CD4-positive, alpha-beta T cell treated with Interleukin-6 for 4 hours (primary cell): ENCODE measurements at places on chromosomes 2 and 18.

- DNase-seq = no peak
Measured at GRCh38 chr2:161078211-161078539, 82.1 kb upstream of the TANK start.

DNA sequence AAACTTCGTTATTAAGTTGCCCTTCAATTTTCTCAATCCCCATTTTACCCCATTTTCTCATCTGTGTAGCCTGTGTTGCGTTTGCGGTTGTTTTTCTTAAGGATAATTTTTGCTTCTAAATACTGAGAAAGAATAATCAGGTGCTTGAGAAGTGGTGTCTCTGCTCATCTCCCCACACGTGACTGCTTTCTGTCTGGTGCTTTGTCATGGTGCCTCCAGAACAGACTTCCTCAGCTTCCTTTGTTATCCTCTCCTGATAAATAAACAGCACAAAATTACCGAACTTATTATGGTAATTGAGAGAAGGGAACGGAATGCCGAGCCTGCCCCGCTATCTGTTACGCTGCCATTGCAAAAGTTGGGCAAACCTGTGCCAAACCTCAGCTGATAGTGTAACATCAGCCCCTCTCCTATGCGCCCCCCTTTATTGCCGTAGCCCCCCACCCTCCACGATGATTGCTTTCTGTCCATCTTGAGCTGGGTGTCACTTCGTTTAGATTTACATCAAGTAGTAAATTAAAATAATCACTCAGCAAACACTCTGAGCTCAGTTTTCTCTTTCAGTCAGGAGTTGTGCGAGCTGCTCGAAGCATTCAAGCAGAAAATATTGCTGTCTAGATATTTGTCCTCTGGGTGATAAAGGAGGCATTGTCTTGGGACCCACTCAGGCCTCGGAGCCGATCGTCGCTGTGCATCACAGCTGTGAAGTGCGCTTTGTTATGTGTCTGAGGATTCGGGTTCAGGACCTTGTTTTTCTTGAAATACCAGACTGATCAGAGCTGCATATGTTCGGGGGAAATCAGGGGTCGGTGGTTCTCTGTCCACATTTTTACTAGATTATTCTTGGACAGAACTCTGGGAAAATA is 1008.5 kb upstream of the FANCL start:
- DNase-seq = no peak

DNA sequence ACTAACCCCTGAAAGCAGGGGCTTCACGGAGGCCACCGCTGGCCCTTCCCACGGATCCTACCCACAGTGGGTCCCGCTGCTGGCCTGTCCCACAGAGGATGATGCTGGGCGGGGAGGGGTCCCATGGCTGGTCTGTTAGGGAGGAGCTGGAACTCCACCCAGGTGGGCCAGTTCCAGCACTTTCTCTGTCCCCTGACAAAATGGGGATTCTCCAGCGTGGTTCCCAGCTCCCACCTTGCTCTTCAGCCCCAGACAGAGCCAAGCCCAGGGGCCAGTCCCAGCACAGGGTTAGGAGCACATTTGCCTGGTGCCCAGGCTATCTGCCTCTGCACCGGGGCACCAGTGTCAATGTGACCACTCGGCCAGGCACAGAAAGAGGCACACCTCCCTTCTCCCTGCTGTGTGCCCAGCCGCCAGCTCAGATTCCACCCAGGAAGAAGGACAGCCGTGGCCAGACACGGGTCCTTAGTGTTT is 50.0 kb downstream of the ANKMY1 start:
- DNase-seq = no peak

- DNase-seq = no peak
Measured at GRCh38 chr18:46320297-46320696, 216.1 kb downstream of the HAUS1 start.

GRCh38 chr2:132860220-132860619 is 190.2 kb upstream of the LYPD1 start:
- DNase-seq = no peak

DNA sequence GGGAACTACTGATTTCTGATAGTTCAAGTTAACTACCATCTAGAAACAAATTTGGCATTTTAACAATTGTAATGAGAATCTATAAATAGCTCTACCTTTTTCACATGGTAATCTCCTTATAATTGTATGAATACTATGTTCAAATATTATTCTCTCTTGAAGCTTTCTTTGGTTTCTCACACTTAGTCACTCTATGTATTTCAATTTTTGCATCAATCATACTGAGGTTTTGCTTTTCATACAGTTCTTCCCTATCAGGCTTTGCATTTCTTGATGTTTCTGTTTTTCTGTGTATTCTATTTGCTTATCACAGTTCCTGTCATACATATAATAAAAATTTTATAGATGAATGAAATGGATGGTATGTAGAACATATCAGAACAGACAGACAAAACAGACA is 16.0 kb downstream of the VPS54 start:
- DNase-seq = no peak

DNA sequence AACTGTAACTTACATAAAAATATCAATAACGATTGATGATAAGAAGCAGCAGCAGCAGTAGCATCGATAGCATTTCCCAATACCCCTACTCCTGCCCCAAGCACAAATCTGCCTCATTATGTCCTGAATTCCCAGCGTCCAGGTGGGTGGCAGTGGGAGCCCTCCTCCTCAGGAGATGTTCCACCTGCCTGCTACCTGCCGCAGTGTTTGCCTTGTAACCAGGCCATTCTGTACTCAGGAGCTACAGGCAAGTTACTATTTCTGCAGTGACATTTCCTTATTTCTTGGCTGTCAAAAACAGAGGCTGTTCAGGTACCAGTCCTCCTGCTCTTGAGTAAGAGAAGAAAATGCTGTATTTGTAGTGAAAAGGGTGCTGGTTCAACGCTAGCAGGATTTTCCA is 236.4 kb downstream of the CNTNAP5 start:
- DNase-seq = no peak

DNA sequence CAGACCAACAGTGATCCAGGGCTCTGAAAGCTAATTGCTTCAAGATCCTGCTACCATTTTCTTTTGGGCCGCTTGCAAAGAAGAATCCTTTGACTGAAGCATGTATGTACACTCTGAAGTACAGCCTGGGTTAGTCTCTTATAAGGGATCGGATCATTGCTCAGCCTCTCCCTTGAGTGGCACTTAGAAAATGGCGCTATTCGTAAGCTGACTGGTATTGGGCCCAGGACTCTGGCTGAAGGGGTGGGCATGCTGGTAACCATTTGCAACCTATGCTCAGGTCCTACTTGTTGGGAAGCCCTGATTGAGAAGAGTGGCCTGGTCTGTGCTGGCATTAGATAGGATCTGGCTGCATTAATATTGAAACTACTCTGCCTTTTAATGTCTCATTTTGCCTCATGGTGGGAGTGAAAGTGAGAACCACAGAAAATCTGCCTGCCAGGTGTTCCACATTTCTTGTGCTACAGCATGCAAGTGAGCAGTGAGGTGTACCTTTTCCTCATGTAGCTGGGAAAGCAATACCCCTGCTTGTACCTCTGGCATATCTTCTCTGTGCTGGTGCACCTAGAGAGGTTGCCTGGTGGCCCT is 661 bp upstream of the MGAT5 start:
- DNase-seq = no peak

DNA sequence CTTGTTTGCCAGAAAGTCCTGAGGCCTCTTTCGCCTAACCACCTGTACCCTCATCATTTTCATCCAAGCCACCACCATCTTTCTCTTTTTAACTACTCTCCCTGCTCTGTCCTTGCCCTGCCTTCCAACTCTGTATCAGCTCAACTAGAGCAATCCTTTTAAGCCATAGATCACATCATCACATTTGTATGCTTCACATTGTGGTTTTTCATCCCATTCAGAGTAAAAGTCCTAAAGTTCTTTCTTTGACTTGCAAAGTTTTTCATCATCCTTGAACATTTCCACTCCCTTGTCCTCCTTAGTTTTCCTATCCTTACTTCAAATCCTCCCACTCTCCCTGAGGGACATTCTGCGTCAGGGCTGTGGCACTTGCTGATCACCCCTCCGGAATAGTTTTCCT is 73.9 kb downstream of the SLC39A10 start:
- no peak for DNase-seq
